Fibroblast of skin of scalp (primary cell): ENCODE measurements at places on chromosomes 5 and 9.
A peak's percentile ranks its signal among the peaks of the same experiment; 100 is the strongest.

GRCh38 chr9:126614455-126615244 lies 922 bp downstream of the LMX1B start:
- no peak for DNase-seq

GRCh38 chr5:115429345-115429940 lies 115.1 kb downstream of the FEM1C start:
- no peak for DNase-seq

GRCh38 chr5:179273073-179273435 lies 72.2 kb downstream of the ADAMTS2 start:
- no peak for DNase-seq

- no peak for DNase-seq
Observed at GRCh38 chr9:124254261-124254682, 3.5 kb upstream of the NEK6 start.

- DNase-seq: peak; percentile 70
Observed at GRCh38 chr5:91419571-91420537, 36.7 kb upstream of the ARRDC3 start.

DNA sequence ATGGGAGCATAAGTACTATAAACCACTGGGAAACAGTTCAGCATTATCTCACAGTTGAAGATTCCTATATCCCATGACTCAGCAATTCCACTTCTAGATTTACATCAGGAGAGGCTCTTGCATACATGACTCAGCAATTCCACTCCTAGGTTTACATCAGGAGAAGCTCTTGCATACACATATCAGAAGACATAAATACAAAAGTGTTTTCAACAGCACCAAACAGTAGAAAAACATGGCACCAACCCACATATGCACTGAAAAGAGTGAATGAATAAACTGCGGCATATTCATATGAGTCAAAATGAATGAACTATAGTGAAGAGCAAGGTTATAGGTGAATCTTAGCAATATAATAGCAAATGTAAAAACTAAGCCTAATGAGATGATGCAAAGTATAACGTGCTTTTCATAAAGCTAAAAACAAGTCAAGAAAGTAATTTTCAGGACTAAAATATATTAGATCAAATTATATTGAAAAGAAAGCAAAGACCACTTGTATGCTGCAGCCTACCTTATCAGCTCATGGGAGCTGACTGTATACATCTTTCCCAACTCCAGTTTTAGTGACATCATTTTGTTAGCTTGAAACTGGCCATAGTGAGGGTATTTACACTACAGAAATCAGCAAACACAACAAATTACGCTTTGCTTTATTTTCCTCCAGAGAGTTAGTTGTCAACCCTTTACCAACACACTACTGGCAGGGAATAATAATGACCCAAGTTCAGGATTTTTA lies 95.8 kb downstream of the ANKRD18B start:
- DNase-seq: peak; percentile 93

DNA sequence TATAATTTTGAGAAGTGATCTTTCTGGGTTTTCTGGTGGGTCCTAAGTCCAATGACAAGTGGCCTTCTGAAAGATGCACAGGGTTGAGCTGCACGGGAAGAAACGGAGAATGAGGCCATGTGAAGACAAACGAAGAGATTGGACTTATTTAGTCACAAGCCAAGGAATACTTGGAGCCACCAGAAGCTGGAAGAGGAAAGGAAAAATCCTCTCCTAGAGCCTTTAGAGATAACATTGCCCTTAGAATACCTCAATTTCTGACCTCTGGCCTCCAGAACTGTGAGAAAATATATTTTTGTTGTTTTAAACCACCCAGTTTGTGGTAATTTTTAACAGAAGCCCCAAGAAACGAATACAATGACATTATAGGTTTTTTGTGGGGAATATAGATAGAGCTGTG lies 360.5 kb upstream of the TARS1 start:
- no peak for DNase-seq

GRCh38 chr5:131684595-131684994 lies 49.6 kb upstream of the RAPGEF6 start:
- peak; percentile 20 for DNase-seq

DNA sequence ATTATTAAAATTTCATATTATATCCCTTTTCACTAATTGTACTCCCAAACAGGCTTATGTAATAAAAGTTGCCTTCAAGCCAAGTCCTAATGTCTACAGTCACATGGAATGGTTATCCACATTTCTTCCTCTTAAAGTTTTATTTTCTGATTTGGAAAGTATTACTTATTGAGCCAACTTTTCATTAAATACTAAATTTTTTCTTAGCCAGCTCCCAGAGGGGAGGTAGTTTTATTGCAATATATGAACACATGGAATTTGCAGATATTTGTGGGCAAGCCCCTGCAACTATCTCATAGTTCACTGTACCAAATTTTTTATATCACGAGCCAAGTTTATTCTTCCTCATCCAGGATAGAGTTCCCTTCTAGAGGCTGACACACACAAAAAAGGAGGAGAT lies 332.8 kb upstream of the PTGER4 start:
- no peak for DNase-seq

GRCh38 chr5:81904166-81904565 lies 67.7 kb upstream of the ATG10 start:
- no peak for DNase-seq
